Right renal cortex interstitium (tissue), 3 donors: ENCODE measurements at places on chromosomes 3 and 15.

GRCh38 chr15:74890665-74890960 lies 771 bp downstream of the MPI start:
- DNase-seq = no peak

DNA sequence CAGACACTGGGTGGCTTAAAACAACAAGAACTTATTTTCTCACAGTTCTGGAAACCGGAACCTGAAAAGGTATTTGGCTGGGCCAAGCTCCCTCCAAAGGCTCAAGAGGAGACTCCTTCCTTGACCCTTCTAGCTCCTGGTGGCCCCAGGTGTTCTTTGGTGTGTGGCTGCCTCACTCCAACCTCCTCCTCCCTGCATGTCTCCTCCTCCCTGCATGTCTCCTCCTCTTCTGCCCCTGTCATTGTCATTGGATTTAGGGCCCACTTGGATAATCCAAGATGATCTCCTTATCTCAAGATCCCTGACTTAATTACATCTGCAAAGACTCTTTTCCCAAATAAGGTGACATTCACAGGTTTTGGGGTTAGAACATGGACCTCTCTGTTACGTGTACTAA lies 69.8 kb upstream of the MFGE8 start:
- DNase-seq = no peak

DNA sequence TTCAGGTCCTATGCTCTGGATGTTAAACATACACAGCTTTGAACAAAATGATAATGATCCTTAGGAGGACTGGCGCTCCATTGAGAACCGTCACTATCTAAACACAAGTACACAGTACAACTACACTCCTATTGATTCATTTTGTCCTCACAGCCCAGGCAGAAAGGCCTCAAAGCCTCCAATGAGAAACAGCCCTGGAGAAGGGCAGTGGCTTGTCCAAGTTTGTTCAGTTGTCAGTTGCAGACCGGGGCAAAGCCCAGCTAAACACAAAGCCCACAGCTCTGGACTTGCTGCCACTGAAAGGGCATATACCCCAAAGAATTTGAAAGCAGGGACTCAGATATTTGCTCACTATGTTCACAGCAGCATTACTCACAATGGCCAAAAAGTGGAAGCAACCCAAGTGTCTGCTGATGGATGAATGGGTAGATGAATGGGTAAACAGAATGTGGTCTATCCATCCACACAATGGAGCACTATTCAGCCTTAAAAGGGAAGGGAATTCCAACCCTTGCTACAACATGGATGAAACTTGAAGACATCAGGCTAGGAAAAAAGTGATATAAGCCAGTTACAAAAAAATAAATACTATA lies 34.7 kb downstream of the NUP210 start:
- DNase-seq = no peak

DNA sequence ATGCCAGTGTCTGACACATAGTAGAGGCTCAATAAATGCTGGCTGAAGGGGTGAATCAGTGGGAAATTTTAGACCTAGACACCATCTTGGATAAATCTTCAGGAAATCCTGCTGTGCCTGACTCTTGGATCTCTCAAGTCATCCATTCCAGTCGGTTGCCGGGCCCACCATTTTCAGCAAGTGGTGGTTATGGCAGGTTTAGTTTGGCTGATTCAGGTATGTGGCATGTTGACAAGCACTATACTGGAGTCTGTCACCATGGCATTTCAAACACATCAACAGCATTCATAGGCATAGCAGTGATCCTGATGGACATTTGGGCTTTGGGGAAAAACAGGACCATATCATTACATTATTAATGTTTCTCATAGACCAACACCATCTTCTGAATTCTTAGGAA lies 25.7 kb upstream of the APH1B start:
- DNase-seq = no peak

GRCh38 chr3:74607803-74608202 lies 6.7 kb downstream of the CNTN3 start:
- no peak for DNase-seq
